Fibroblast of lung (primary cell): ENCODE measurements at places on chromosomes 3 and 15. TPM values are rescaled to one million over a fixed set of nuclear protein-coding genes. Genes with fewer than 3 reads are reported as not detected.

DNA sequence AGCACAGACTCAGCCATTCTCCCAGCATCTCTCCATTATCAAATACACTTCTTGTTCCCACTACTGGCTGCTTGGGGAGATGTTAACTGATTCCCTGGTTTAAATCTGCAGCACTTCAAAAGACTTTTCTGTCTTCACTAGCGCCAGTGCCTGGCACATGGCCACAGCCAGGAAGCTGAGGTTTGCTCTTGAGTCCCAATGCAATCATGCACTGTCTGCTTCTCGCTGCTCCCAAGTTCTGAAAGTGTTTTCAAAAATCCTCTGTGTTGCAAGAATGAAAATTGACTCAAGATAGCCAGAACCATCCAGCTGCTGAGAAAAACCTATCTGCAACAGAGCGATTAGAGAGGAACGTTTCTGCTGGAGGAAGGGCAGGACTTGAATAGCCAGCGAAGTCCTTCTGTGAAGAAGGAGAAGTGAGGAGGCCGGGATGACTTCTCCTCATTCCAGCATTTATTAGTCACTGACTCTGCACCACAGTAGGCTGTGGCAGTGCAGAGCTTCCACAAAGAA is 358.4 kb upstream of the NR2F2 start:
- no peaks in the 10 kb centered on the region for H3K36me3 ChIP-seq
- no peak overlapping the region for H3K4me3 ChIP-seq
- no peak overlapping the region for H3K27ac ChIP-seq
- DNase-seq: peak; percentile 88
- no peaks in the 10 kb centered on the region for H3K27me3 ChIP-seq

- no peak overlapping the region for H3K4me3 ChIP-seq
- no peaks in the 10 kb centered on the region for H3K27me3 ChIP-seq
- no peaks in the 10 kb centered on the region for H3K36me3 ChIP-seq
- H3K27ac ChIP-seq: peak overlapping the region; percentile 80
These were observed 94.7 kb upstream of the RBMS3 start for GRCh38 chr3:29186131-29186599.

DNA sequence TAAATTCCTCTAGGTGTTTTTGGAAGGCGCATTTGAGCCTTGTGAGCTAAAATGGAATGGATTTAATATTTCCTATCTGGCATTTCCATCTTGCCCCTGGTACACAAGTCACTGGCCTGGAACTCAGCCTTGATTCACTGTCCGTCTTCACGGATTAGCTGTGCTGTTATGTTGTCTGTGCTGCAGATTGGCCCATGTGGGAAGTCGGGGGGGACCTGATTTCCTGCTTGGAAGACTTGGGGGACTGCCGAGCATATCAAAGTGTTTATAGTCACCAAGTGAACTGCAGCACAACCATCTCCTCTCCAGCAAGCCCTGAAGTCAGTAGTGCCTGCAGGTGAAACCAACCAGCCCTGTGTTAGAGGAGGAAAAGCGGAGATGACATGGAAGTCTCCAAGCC is 12.2 kb downstream of the GHRL start:
- H3K27me3 ChIP-seq: no peaks in the 10 kb centered on the region
- H3K27ac ChIP-seq: no peak overlapping the region
- no peaks in the 10 kb centered on the region for H3K4me1 ChIP-seq
- H3K36me3 ChIP-seq: peaks cover 12% of the 10 kb centered on the region
- DNase-seq: no peak
- no peak overlapping the region for H3K4me3 ChIP-seq

DNA sequence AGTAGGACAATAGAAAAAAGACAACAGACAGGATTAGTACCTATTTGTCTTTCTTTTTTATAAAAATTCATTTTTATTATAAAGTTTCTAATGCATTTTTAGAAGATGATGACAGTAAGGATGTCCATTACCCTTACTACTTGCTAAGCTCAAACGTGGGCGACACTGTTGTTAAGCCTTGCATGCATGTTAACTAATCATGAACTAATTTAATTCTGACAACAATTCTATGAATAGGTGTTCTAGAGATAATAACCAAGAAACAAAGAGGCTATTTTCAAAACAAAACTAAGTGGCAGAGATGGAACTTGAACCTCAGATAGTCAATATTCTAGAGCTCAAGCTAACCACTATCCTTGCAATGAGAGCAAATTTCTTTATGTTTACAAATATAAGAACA is 247.9 kb downstream of the GBE1 start:
- no peak overlapping the region for H3K27ac ChIP-seq
- H3K4me1 ChIP-seq: no peaks in the 10 kb centered on the region
- H3K27me3 ChIP-seq: no peaks in the 10 kb centered on the region
- no peak overlapping the region for H3K4me3 ChIP-seq
- DNase-seq: no peak

DNA sequence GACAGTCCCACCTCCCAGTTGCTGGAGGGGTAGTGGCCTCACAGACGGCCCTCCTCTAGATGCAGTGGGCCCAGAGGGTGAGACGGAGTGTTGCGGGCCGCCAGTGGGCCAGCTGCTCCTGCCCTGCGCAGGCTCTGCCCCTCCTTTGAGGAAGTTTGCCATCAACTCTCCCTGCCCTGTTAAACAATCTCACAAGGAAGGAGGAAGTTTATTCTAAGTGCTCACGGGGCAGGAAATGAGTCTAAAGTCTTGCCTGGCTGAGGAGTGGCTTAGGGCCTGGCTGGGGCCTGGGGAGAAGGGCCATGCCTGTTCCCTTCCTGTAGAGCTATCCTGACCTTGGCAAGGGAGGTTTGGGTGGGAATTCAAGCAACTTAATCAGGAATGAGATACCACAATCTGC is at the start of gene FAM3D:
Gene FAM3D (minus strand): TSS at position 92 of the 400 bp plus-strand sequence. CDS start 11,211 bp downstream, outside the sequence.
- H3K4me1 ChIP-seq: no peaks in the 10 kb centered on the region
- no peaks in the 10 kb centered on the region for H3K36me3 ChIP-seq
- no peak within 1 kb of the TSS for H3K27ac ChIP-seq
- no peak within 1 kb of the TSS for H3K4me3 ChIP-seq

DNA sequence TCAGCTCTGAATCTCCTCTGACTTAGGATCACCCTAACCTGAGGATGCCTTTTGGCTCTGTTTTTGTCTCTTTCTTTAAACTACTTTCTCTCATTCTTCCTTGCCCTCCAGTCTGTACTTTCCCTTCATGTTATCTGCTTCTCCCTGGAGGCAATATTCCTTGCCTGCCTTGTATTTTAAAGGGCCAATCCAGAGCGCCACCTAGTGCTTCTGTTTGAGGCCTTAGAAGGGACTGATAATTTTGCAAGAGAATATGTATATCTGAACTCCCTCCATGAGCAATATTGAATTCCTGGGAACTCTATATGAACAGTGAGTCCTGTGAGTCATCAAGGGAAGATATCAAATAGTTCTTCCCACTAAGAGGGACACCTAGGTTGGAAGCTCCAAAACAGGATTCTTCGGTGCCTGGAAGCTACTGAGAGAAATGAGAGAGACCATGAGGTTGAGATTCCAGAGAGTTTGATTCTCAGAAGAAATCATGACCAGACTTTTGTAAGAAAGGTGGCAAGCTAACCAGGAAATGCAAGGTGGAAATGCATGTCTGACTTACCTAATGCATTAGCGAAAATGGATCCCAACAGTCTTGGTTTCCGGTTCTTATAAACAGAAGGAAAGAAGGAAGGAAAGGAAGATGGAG is 203.8 kb upstream of the CD96 start:
- no peak overlapping the region for H3K27ac ChIP-seq
- H3K36me3 ChIP-seq: no peaks in the 10 kb centered on the region
- no peaks in the 10 kb centered on the region for H3K4me1 ChIP-seq
- no peaks in the 10 kb centered on the region for H3K27me3 ChIP-seq

KPNA1 gene
- 21.3 and 23.9 TPM in 2 replicates for total RNA-seq

DNA sequence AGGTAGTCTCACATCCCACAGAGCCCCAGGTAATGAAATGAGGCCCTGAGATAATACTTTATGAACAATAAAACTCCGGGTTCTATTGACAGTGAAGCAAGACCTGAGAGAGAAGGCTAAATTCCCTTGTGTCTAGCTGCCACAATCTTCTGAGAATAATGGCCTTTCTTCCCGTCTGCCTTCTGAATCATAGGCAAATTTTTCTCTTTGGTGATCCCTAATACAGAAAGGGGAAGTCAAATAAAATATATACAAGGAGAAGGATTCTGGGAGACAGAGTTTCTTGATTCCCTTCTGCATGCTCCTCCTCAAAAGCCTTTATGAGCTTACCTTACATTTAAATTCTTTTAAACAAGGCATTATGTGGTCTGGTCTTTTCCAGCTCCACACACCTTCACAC is 29.9 kb upstream of the CCR2 start:
- H3K27me3 ChIP-seq: peaks cover 2% of the 10 kb centered on the region
- DNase-seq: no peak
- no peaks in the 10 kb centered on the region for H3K4me1 ChIP-seq
- H3K27ac ChIP-seq: no peak overlapping the region
- H3K4me3 ChIP-seq: no peak overlapping the region

FGD5 gene
- total RNA-seq: 0.50 and 1.0 TPM in 2 replicates

GRCh38 chr3:182129740-182130139 is 418.0 kb downstream of the SOX2 start:
- no peaks in the 10 kb centered on the region for H3K27me3 ChIP-seq
- H3K4me3 ChIP-seq: no peak overlapping the region
- no peak overlapping the region for H3K27ac ChIP-seq
- no peak for DNase-seq
- H3K4me1 ChIP-seq: no peaks in the 10 kb centered on the region
- H3K36me3 ChIP-seq: no peaks in the 10 kb centered on the region

DNA sequence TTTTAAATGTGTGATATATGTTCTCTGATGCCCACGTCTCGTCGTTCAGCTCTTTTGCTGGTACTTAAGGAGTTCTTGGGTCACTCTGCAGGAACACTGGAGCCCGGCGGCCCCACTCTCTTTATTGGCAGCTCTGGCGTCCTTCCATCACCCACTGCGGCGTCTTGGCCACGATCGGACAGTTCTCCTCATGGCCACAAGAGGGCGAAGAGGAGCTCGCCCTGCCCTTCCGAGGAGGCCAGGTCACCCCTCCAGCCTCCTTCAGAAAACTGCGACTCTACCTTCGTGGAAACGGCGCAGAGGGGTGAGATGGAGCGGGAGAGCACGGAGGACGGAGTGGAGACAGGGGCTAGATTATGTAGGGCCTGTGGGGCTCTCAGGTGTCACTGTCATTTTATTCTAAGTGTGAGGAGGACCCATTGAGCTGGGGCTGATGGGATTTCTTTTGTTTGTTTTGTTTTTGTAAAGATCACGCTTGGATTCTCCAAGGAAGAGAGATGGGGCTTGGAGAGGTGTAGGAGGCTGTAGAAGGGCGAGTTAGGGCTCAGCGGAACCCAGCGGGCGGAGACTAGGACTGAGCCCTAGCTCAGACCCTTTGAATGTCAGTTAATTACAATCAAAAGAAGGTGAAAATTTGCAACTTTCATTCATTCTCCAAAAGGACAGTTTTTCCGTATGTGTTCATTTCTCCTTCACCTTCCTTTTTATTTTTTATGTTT is 28.0 kb upstream of the GABRA5 start:
- no peaks in the 10 kb centered on the region for H3K36me3 ChIP-seq
- no peaks in the 10 kb centered on the region for H3K27me3 ChIP-seq
- no peak overlapping the region for H3K4me3 ChIP-seq
- no peak for DNase-seq

IL5RA gene
- total RNA-seq: not detected in 2 replicates

- no peaks in the 10 kb centered on the region for H3K4me1 ChIP-seq
- H3K4me3 ChIP-seq: no peak overlapping the region
- H3K27me3 ChIP-seq: peaks cover 3% of the 10 kb centered on the region
- no peaks in the 10 kb centered on the region for H3K36me3 ChIP-seq
- no peak for DNase-seq
These were observed 3.6 kb downstream of the CAMP start for GRCh38 chr3:48226939-48227338.

DNA sequence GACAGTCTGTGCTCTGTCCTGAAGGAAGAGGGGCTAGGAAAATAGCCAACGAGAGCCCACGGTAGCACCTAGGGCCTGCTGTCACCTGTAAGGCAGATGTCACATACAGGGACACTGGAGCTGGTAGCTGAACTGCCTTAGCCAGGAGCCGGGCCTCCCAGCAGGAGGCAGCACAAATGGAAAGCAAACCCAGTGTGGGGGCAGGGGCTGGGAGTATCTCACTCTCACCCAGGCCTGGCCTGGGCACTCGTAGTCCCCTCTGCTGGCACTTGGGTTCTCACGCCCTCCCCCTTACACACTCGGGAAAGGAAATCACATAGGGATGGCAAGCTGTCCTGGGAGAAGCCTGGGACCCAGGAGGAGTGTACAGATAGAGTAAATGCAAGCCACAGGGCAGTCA is 173.1 kb upstream of the CHRNA7 start:
- no peaks in the 10 kb centered on the region for H3K36me3 ChIP-seq
- no peaks in the 10 kb centered on the region for H3K4me1 ChIP-seq
- no peaks in the 10 kb centered on the region for H3K27me3 ChIP-seq
- no peak overlapping the region for H3K27ac ChIP-seq

GRCh38 chr3:108017587-108017986 is 73.2 kb downstream of the CD47 start:
- H3K4me3 ChIP-seq: no peak overlapping the region
- no peaks in the 10 kb centered on the region for H3K36me3 ChIP-seq
- no peaks in the 10 kb centered on the region for H3K4me1 ChIP-seq
- DNase-seq: no peak
- H3K27me3 ChIP-seq: peaks cover 7% of the 10 kb centered on the region

DNA sequence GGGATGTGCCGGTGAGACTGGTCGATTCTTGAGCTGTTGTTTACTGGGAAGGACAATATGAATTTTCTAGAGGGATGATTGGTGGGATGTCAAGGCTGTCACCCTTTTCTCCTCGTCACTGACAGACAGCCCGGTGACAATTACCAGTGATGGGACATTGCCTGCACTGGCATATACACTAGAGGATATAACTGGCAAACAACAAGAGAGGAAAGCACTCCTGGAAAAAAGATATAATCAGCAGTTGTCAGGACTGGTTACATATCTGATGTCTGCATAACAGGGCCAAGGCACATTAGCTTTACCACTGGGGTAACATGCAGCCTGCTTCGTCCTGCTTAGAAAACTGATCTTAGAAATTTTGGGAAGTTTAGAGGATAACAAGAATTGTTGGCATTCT is 131.1 kb downstream of the ROBO2 start:
- no peak overlapping the region for H3K4me3 ChIP-seq
- H3K27ac ChIP-seq: no peak overlapping the region
- H3K27me3 ChIP-seq: no peaks in the 10 kb centered on the region

GRCh38 chr3:142904639-142905436 is 16.0 kb upstream of the PCOLCE2 start:
- H3K4me3 ChIP-seq: no peak overlapping the region
- H3K27ac ChIP-seq: no peak overlapping the region
- no peaks in the 10 kb centered on the region for H3K36me3 ChIP-seq
- H3K27me3 ChIP-seq: no peaks in the 10 kb centered on the region
- DNase-seq: peak; percentile 8

GRCh38 chr3:195873971-195874370 is 34.4 kb downstream of the TNK2 start:
- no peak overlapping the region for H3K27ac ChIP-seq
- H3K36me3 ChIP-seq: peaks cover 15% of the 10 kb centered on the region
- H3K4me3 ChIP-seq: no peak overlapping the region
- no peaks in the 10 kb centered on the region for H3K4me1 ChIP-seq
- no peak for DNase-seq

GRCh38 chr15:40306908-40307307 is 827 bp downstream of the PLCB2 start:
- no peak overlapping the region for H3K27ac ChIP-seq
- no peaks in the 10 kb centered on the region for H3K36me3 ChIP-seq
- DNase-seq: no peak
- no peak overlapping the region for H3K4me3 ChIP-seq
- peaks cover 27% of the 10 kb centered on the region for H3K27me3 ChIP-seq
